Heart left ventricle (tissue), 16 donors: ENCODE measurements at places on chromosomes 5 and 9. TPM values are rescaled to one million over a fixed set of nuclear protein-coding genes. Genes with fewer than 3 reads are reported as not detected.

DNA sequence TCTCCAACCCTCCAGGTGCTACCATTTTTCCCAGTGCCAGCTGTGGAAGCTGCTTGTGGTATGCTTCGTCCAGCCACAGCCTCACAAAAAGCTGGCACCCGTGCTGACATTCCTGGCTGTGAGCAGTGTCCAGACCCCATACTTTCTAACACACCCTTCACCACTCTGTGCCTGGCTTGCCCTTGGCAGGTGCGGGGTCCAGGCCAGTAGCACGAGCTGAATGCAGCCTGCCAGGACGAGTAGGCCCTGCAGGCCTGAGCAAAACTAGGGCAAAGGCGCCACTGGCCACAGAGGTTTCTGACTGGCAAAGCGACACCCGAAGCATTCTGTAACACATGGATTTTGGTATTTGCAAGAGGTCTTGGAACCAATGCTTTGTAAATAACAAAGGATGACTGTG, 26.0 kb upstream of the GHR start:
- peak; percentile 46 for DNase-seq

DNA sequence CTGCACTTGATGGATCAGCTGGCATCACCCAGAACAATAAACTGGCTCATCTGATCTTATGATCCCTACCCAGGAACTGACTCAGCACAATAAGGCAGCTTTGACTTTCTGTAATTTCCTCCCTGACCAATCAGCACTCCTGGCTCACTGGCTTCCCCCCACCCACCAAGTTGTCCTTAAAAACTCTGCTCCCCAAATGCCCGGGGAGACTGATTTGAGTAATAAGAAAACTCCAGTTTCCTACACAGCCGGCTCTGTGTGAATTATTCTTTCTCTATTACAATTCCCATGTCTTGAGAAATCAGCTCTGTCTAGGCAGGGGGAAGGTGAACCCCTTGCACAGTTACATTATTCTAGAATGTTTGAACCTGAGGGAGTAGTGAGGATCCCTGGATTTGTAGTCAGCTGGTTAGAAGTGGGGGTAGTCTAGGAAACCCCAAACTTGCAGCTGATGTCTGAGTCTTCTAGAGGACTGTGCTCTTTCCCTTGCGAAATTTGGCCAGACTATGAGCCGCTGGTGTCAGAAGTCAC, 111.7 kb upstream of the NEK6 start:
- no peak for DNase-seq

DNA sequence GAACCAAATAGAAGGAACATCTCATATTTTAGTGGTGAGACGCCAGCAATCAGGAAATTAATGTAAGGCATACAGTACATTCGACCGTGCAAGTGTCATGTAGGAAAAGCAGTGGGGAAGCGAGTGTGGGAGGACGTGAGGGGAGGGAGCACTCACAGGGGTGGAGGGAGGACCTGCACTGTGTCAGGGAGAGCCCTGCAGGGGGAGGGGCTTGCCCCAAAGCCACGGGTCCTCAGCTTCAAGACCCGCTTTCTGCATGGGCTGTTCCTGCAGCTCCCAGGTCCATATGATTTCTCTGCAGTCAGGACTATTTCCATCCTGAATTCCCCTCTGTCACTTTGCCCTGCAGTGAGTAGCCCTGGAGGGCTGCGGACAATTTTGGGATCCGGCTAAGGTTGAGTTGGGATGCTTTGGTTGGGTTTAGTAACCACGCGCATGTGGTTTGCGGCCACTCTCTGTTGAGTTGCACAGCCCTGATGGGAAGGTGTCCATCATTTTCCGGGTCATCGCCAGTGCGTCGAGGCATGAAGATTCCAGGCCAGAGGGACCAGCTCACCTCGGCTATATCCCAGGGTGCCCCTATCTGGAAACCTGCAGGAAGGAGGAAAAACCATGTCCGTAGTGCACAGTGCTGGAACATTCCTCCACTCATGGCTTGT, 61.9 kb downstream of the IRX1 start:
- DNase-seq = no peak

GRCh38 chr5:6302684-6303083, 75.7 kb downstream of the MED10 start:
- DNase-seq = no peak

DNA sequence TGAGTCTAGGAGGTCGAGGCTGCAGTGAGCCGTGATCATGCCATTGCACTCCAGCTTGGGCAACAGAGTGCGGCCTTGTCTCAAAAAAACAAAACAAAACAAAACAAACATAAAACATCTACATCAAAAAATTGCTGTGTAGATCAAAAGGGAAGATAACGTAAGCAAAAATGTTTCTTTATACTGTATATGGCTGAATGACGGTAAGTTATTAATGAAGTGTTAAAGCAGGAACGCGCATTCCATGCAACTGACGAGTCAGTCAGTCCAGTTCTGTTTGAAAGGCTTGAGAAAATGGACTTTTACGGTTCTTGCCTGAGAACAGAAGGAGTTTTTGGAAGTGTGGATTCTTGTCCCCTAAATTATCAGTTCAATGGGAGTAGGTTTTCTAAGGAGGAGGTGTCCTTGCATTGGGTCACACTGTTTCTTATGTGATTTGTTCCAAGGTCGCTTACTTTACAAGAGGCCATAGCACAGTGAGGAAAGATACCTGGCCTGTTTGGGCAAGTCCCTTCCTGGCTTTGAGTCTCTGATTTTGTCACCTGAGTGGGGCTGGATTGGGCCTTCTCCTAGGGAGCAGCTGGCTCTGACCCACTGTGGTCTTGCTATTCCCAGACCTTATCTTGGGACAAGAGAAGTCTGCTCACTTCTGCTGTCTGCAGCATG, 6.6 kb upstream of the PTGS1 start:
- DNase-seq = no peak

STPG3 gene
- polyA plus RNA-seq = 0.61 TPM

GRCh38 chr5:138637256-138637655, 62.1 kb upstream of the HSPA9 start:
- no peak for DNase-seq

DNA sequence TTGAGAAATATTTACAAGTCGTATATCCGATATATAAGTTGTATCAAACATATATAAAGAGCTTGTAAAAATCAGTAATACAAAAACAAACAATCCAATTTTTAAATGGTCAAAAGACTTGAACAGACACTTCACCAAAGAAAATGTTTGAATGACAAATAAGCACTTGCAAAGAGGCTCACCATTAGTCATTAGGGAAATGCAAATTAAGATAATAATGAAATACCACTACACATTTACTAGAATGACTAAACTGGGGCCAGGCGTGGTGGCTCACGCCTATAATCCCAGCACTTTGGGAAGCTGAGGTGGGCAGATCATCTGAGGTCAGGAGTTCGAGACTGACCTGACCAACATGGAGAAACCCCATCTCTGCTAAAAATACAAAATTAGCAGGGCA, 134.6 kb upstream of the HAND1 start:
- DNase-seq = no peak

- peak; percentile 75 for DNase-seq
Measured at GRCh38 chr9:13279284-13280141, at the start of gene MPDZ. TSS of gene MPDZ (minus strand) at chr9:13279692. CDS start at chr9:13250315, 29,377 bp downstream.

DNA sequence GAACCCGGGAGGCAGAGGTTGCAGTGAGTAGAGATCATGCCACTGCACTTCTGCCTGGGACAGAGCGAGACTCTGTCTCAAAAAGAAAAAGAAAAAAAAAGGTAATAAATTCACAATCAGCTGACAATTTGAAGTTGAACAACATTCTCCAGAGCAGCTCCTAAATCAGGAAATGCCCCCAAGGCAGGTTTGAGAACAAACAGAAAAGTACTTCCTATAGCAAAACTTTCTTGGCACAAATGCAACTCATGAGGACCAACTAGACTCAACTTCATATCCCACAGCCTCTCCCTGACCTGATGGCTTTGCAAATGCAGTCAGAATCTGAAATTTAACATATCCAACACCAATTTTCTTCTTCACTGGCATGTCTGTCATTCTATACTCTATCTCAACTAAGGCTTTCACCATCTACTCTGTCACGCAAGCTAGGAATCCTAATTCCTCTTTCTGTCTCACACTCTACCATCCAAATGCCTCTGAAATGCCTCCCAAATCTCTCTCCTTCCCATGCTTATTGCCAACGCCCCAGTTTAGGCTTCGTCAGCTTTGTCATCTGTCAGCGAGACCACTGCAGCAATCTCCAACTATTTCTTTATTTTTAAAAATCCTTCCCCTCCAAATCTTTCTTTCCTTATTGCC, 113.3 kb downstream of the MAPKAP1 start:
- DNase-seq = no peak

HTR4 gene
- polyA plus RNA-seq = 0.11 TPM

- no peak for DNase-seq
Measured at GRCh38 chr5:126801992-126802294, 25.0 kb downstream of the LMNB1 start.

DNA sequence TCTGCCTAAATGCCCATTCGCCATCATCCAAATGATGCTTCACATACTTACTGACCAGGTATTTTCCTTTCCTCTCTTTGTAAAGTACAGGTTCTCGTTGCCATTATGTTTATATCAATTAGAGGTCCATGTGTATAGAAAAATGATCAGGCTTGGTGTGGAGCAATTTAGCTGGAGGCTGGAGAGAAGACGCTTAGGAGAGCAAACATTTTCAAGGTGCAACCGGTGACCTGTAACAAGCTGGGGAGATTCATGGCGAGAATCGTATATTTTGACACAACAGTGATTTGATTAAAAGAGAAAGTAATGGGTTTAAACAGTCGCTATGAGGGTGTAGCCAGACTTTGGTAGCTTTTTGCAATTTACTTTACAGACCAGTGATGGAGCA, 170.9 kb upstream of the TBCA start:
- no peak for DNase-seq

DNA sequence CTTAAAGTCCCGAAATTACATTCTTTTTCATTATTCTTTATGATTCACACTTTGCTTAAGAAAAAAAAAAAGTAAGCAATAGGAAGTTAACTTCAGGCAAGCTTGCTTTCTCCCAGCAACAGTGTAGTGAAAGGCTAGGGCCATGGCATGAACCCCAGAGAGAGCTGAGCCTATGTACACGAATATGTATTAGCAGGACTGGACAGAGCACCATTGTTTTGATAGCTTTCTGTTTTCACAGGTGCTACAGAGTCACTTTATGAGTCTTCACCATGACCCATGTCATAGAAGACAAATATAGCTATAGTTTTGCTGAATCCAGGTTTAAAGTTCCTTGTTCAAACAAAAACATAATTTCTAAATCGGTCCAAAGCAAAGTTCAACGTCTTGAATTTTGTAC, 199.2 kb downstream of the ADAMTSL1 start:
- DNase-seq = no peak

DNA sequence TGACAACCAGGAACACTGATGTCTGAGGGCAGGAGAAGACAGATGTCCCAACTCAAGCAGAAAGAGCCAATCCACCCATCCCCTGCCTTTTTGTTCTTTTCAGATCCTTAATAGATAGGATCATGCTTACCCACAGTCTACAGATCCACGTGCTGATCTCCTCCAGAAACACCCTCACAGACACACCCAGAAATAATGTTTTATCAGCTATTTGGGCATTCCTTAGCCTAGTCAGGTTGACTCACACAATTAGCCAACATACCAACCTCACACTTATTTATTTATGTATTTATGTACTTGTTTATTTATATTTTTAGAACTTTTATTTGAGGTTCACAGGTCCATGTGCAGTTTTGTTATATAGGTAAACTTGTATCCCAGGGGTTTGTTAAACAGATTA, 151.5 kb upstream of the IL12B start:
- no peak for DNase-seq

GDA gene
- 0.08 TPM for polyA plus RNA-seq

PTPRD gene
- polyA plus RNA-seq = 1.4 TPM

GRCh38 chr9:112494153-112494552, 7.5 kb downstream of the KIAA1958 start:
- DNase-seq = no peak

DNA sequence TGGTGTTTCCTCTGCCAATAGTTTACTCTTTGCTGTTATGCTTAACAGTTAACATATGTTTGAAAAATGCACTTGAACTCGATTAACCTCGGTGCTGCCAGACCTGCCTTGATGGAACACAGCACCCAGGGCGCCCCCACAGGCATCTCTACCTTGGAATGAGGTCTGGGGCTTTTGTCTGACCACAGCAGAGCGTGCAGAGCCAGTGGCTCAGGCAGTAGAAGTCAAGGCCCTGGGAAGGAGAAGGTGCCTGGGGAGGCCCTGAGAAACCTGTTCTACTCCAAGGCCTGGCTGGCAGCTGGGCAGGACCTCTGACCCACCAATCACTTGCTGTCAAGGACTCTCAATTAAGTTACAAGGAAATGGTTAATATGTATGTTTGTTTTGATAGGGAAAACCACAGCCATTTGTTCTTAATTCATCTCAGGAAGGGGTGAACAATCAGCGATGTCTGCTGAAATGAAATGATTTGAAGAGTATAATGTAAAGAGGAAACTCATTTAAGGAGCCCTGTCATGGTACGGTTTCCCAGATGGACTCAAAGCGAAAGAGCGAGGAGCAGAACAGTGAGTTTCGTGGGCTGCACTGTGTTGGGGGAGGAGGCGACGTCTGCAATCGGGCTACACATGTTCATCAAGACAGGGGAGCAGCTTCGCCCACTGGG, 21.9 kb downstream of the MACROH2A1 start:
- DNase-seq = no peak

- peak; percentile 32 for DNase-seq
Measured at GRCh38 chr5:32745317-32745716, 34.2 kb downstream of the NPR3 start.

DNA sequence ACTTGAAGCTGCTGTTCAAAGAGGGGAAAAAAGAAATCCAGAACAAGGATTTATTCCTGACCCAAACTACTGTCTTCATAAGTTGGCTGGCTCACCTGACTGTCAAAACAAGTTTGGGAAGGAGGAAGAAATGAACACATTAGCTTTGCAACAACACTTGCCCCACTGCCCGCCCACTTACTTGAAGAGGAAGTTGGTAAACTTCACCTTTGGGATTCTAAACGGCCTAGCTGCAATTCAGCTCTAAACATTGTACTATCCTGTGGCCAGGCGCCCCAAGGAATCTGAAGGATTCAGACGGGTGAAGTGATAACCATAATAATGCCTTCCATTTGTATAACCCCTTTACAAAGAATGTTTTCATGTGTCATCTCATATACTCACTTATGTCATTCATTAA, 199.4 kb downstream of the ARRDC3 start:
- peak; percentile 25 for DNase-seq

- no peak for DNase-seq
Measured at GRCh38 chr9:82584349-82584863, 478.5 kb downstream of the RASEF start.
